ENCODE measurements at places on chromosomes 5 and 9.

DNA sequence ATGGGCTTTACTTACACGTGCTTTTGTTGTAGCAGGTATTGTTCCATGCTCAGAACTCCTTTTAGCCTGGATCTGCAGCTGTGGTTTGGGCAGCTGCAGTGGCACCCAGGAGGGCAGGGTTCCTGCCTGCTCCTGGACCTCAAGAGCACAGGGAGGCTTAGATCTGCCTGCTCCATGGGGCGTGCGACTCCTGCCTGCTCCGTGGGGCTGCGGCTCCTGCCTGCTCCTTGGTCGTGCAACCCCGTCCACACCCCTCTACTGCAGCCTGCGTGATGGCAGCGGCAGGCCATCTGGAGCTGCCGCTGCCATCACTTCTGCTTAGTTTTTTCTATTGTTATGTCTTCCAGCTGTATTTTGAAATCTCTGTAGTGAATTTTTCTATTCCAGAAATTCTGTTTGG, 11.7 kb upstream of the UGT3A2 start:
- DNase-seq, result no peak

DNA sequence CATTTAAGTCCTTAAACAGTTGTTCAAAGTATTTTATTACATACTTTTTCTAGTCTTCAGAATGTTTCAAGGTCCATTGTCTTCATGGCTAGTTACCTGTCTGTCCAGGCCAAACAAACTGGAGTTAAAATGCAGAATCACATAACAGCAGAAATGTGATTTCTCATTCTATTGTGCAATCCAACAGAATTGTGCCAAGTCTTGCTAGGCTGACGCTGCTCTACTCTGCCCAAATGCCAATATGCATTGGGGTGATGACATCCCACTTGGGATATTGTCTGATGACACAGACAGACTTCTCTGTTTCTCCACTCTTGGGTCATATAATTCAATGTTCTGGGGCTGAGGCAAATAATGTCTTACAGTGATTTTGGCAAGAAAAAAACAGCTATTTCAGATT, 5.2 kb upstream of the SLC22A5 start:
- DNase-seq, result no peak

DNA sequence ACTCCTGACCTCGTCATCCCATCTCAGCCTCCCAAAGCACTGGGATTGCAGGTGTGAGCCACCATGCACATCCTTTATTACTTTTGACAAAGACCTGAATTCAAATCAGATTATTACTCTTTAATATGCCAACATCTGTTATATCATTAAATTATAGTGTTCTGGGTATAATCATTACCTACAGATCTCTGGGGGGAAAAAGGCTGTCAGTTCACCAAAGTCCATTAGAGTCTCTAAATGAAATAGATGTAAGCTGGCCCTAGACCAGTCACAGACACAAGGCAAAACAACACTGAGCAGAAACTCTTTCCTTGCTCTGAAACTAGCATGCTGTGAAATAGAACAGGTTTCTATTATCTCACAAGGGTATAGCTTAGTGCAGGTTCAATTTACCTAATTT, 21.6 kb upstream of the TRIO start:
- no peak for DNase-seq

- no peak for DNase-seq
Observed at GRCh38 chr5:149174847-149175234, 33.5 kb downstream of the ABLIM3 start.

DNA sequence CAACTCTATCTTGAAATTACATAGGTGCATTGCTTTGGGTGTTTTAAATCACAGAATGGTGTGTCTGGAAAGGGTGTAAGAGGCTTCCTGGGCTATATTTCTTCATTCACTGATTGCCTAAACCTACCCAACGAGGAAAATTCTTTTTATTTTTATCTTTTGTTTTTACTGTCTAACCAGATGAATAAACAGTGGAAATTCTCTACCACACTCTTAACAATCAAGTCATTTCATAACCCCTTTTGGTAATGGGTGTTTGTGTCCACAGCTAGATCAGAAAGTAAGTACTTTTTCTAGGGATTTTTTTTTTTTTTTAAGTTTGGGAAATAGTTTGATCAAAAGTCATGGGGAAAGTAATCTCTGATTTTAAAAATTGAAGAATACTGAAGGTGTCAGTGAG, 27.6 kb upstream of the C5orf47 start:
- DNase-seq, result no peak

- no peak for DNase-seq
Observed at GRCh38 chr5:177378884-177379883, 5.0 kb upstream of the SLC34A1 start.

GRCh38 chr9:124768334-124768733, 2.8 kb downstream of the NR6A1 start:
- no peak for DNase-seq

DNA sequence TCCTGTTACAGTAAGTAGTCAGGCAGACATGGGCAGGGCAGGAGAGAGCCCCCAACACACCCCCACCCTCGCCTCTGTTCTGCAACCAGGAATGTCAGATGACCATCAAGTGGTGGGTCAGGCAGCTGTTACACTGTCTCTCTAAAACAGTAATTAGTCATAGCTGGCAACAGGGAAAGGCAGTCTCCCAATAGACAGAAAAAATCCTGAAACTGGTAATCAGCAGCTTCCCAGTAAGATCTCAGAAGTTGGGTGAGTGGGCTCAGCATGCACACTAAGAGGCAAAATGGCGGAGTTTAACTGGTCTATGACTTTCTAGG, 90.2 kb downstream of the C5orf15 start:
- no peak for DNase-seq

DNA sequence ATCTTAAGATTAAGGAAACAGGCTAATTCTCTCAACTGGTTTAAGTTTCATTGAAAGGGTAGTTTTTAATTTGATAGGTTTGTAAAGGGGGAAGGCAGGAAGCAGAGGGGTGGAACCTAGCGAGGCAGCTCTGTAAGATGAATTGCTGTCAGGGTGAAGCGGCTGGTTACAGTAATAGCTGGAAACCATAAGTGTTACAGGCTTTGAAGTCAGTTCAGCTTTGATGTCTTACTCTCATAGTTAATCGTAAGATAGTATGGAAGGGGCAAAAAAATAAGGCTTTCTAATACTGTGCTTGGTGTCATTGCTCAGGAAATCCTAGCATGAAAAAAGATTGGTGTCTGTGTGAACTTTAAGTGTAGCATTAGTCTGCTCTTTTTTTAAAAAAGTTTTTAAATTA, 20.3 kb downstream of the POU5F2 start:
- no peak for DNase-seq

DNA sequence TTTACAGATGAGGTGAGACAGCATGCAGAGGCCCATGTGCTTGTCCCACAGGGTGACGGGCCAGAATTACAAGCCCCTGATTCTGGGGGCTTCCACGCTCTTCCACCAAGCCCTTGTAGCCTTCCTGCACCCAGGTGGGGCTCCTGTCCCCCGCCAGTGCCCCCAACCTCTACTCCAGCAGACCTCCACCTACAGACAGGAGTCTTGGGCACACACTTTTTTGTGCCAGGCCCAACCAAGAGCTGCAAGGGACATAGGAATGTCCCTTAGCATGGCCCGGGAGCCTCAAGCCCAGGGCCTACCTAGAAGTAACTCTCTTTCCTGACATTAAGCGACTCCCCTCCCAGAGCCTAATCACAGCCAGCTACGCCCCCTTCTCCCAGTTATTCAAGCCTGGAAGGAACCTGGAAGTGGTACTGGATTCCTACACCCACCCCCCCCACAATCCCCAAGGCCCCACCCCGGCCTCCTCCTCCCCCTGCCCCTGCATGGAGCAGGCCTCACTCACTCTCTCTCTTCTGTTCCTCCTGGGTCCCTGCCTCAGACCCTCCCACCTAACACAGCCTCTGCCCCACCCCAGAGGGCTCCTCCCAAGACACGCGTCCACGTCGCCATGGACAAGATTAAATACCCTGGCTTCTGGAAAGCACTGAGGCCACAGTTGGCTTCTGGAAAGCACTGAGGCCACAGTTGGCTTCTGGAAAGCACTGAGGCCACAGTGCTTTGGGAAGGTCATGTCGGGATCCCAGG, 30.5 kb downstream of the ADAMTS2 start:
- peak; percentile 58 for DNase-seq

DNA sequence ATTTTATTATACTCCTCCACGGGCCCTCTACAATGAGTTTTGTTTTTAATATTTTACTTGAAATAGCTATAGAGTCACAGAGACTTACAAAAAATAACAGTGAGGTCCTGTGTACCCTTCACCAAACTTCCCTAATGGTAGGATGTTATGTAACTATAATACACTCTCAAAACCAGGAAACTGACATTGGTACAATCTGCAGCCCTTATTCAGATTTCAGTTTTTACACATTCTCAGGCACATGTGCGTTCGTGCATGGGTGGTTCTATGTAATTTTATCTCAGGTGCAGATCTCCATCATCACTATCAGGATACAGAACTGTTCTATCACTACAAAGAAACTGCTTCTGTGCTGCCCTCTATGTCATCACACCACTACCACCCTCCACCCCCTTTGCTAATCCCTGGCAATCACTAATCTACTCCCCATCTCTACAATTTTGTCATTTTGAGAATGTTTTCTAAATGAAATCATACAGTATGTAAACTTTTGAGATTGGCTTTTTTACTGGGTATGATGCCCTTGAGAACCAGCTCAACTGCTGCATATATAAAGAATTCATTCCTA, 16.4 kb downstream of the RAB14 start:
- DNase-seq, result no peak

GRCh38 chr9:90999425-91000397, 198.1 kb downstream of the SYK start:
- DNase-seq, result no peak

DNA sequence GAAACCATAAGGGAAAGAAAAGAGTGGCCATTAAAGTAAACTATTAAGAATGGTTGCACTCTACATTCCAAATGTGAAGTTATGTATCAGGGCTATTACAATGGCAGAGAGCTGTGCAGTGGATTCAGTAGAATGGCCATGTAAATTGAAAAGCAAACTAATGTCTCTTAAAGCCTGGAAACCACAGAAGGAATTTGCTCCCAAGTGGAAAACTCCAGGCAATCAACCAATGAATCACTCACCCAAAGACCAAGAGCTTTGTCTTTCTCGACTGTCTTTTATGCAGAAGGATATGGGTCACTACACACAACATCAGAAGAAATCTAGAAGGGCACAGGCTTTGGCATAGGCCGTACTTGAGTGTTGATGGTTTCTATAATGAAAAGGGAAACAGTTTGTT, 114.9 kb downstream of the TLE1 start:
- DNase-seq, result no peak

DNA sequence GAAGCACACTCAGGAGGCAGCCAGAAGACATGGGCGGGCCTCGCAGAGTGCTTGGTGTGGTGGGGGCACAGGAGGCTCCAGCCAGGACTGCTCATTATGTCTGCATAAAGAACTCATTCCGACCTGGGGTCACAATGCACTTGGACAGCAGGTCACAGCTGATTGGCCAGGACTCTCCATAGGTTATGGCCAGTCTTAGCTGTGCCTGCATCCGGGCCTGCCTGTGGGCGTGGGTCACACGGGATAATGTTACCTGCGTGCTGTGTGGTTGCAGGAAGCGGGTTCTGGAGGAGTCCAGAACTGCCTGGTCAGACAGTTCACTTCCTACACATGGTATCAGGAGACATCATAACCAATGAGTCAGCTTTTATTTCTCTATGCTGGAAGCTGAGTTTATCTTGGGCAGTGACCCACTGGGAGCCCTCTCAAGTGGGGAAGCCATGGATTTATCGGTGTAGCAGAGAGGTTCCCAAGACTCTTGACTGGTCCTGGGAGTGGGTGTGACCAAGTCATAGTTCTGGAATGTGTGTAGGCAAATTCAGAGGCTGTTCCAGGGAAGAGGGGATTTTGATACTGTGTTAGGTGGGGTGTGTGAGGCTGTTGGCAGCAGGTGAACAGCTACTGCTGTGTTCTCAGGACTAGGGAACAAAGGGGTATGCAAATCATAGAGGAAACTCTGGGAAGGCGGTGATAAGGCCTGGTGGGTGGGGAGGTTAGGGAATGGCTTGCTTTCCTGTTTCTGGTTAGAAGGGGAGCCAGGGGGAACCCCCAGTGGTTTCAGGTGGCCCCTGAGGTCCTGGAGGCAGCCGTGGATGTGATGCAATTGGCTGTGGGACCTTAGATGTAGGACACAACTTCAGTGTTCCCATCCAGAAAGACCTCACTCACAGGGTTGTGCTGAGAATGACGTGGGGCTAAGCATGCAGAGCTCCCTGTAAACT, 51.3 kb downstream of the ARHGEF37 start:
- no peak for DNase-seq

DNA sequence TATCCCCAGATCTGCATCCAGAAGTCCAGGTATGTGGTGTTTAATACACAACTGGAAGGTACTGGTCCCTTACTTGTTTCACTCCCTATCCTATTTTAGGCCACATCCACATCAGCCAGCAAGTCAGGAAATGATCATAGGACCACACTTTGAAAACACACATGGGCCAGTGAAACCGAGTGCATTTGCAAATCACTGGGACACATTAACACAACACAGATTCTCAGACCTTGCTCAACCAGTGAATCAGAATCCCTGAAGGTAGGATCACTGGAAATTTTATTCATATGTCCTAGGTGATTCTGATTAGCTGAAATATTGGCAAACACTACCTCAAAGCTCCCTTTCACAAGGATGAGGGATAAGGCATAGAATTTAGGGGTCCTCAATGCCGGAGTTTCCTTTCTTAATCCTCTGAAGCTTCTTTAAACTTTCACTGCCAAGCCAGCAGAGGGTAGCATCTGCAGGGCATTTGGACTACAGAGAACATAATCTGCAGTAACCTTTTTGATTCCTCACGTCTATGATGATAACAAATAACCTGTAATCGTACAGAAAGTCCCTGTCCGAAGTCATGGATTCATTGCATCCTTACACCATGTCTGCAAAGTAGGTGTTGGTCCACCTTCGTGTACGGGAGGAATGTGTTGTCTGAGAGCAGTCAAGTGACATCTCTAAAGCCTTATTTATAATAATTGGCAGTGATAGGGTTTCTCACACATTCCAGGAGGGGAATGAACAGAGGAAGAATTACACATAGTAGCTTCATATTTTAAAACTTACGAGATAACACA, 11.0 kb upstream of the ABLIM3 start:
- DNase-seq, result no peak

DNA sequence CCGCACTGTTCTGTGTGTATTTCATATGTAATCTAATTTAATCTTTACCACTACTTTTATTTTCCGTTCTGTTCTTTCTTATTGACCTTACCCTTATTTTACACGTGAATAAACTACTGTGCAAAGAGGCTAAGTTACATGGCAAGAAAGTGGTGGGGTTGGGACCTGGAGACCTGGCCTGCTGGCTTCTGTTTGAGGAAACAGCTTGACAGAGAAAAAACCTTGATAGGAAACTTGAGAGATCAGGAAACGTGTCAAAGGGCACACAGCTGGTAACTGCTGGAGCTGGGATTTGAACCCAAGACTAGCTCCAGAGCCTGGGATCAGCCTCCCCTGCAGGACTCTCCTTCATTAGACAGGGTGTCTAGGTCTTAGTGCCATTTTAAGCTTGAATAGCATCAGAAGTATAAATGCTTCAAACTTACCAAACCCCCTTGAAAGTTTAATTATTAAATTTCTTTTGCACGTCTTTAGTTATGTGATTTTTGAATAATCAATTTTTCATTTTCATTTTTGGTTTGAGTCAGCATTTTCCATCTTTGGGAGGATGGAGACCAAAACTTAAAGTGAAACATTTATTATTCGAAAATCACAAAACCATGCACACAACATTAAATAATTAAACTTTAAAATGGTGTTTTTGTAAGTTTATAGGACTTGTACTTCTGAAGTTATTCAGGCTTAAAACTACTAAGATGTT, 129.5 kb downstream of the RGS3 start:
- no peak for DNase-seq

GRCh38 chr5:34005211-34005610, 2.6 kb downstream of the AMACR start:
- DNase-seq, result no peak

Data from posterior cingulate gyrus (tissue), 11 donors.